ENCODE measurements at places on chromosomes 2 and 18.

DNA sequence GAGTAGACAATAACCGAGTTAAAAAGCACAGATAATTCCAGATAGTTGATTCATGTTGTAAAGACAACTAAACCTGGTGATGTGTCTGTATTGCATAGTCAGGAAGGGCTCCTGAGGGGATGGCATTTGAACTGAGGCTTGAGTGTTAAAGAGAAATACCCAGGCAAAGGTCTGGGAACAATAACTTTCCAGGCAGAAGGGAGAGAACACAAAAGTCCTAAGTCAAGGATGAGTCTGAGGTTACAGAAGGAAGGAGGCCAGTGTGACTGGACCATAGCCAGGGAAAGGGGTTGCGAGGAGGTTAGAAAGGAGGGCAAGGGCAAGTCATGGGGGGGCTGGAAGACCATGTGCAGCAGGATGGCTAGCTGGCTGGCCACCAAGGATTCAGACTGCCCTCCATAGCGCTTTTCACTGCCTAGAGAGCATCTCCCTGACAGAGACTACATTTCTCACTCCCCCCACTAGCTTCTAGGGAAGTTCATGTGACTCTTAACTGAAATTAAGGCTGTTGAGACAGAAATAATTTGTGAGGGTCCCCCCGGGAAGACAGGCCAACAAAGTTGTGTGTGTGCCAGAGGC is 135.5 kb upstream of the CREB1 start:
- no peak for DNase-seq

- DNase-seq, result no peak
Observed at GRCh38 chr2:30756971-30757370, 50.3 kb downstream of the CAPN13 start.

- DNase-seq, result no peak
Observed at GRCh38 chr2:112798979-112799975, 15.0 kb upstream of the IL1A start.

GRCh38 chr2:181104512-181105115 is 124.2 kb downstream of the UBE2E3 start:
- peak; percentile 59 for DNase-seq

- DNase-seq, result no peak
Observed at GRCh38 chr2:13353083-13353482, 636.3 kb downstream of the TRIB2 start.

DNA sequence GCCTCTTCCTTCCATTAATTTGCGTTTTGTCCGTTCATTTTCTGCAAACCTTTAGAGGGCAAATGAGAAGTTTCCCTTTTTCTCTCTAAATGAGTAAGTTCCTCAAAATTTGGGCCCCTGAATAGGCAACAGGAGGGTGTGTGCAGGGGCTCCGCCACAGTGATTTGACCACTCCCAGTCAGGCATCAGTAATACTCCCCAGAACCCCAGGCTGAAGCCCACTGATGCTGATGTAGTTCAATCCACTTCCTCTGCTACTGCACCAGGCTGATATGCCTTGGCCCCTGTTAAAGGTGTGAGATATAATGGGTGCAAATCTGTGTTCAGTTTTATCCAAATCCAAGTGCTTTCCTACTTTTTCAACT is 1150.0 kb downstream of the RPIA start:
- DNase-seq, result no peak

DNA sequence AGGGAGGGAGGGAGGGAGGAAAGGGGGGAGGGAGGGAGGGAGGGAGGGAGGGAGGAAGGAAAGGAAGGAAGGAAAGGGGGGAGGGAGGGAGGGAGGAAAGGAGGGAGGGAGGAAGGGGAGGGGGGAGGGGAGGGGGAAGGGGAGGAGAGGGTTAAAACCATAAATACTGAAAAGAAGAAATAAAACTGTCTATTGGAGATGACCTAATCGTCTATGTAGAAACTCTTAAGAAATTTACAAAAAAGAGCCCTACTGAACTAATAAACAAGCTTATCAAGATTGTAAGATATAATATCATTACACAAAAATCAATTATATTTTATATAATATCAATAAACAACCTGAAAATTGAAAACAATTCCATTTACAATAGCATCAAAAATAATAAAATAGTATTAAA is 32.3 kb upstream of the CTDP1 start:
- DNase-seq, result no peak

DNA sequence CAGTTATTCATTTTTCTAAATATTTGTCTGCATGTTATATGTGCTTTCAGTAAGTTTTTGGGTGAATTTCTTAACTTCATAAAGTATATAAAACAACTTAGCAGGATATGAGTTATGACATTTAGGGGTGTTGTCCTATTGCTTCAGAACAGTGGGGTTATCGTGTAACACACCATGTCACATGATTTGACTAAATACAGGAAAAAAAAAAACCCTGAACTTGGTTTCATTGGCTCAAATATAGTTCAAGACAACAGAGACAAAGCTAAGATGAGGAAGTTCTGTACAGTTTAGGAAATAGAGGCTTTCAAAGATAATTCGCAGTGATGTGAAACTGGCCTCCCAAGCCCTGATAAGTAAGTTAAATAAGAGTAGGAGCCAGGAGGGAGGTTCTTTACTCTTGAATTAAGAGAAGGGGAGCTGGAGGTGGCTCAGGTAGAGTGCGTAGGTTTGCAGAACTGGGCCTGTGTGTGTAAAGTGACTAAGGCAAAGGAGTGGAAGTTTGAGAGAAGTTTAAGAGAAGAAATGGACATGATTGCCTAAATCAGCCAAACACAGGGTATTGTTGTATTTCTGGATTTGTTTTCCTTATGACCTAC is 53.9 kb downstream of the LIMS1 start:
- no peak for DNase-seq

DNA sequence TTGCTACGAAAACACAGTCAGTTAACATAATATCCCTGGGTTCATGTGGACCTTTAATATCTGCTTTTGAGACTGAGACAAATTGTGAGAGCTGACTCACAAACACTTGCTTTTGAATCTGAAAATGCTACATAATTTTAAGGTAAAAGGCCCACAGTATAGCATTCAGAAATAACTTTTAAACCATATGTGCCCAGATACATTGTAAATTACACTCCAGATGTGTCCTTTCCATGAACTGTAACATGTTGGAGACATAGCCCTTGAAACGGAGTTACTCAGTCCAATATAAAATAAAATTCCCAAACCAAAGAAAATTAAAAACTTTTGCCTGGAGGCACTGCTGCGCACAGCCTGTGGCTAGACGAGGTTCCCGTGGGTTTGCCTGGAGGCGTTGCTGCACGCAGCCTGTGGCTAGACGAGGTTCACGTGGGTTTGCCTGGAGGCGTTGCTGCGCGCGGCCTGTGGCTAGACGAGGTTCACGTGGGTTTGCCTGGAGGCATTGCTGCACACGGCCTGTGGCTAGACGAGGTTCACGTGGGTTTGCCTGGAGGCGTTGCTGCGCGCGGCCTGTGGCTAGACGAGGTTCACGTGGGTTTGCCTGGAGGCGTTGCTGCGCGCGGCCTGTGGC is 131.9 kb upstream of the ALKAL2 start:
- DNase-seq, result no peak

DNA sequence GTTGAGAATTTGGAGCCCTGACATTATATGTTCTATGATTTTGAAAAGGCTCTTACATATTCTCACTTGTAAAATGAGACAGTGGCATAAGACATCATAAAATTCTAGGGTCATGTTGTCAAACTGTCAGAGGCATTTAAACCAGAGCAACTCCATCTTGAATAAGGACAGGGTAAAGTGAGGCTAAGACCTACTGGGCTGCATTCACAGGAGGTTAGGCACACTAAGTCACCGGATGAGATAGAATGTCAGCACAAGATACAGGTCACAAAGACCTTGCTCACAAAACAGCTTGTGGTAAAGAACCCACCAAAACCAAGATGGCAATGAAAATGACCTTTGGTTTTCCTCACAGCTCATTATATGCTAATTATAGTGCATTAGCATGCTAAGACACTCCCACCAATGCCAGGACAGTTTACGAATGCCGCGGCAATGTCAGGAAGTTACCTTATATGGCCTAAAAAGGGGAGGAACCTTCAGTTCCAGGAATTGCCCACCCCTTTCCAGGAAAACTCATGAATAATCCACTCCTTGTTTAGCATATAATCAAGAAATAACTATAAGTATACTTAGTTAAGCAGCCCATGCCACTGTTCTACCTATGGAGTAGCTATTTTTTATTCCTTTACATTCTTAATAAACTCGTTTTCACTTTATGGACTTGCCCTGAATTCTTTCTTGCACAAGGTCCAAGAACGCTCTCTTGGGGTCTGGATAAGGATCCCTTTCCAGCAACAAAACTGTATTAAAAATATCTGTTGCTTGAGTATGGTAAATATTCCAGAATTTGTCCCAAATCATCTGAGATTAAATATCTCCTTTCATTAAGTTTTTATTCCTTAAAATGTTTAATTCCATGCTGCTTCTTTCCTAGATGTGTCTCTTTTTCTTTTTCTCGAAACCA is 406.4 kb downstream of the METTL4 start:
- no peak for DNase-seq

- peak; percentile 44 for DNase-seq
Observed at GRCh38 chr2:69309351-69310110, 77.5 kb downstream of the GFPT1 start.

DNA sequence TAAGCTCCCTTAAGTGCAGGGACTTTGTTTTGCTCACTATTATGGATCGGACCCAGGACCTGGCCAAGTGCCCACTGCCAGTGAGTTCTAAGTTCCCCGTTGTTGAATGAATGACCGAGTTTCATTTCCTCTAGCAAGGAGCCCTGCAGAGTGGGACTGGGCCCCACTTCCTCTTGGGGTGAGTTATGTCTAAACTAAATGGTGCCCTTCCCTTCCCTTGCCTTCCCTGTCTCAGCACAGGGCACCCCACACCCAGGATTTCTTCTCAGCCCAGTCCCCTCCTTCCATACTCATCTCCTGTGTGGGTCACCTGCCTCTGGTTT is 195.3 kb upstream of the HS6ST1 start:
- no peak for DNase-seq

GRCh38 chr18:74163019-74163660 is 14.8 kb downstream of the TIMM21 start:
- DNase-seq, result no peak

DNA sequence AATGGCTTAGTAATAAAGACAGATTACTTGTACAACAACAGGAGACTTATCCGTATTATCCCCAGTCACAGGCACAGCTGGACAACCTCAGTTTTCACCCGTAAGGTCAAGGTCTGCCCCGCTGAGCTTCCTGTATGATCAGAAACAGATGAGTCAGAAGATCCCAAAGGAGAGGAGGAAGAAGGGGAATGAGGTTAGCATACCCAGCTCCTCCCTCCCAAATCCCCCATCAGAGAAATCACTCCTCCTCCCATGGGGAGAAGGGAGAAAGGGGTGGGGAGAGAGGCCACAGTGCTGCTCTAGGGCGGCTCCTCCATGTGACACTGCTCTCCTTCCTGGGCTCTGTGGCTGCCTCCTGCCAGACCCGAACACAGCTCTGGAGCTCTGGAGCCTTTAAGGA is 53.8 kb upstream of the SPTBN1 start:
- DNase-seq, result peak; percentile 14

- DNase-seq, result no peak
Observed at GRCh38 chr2:16055848-16056580, 115.7 kb downstream of the MYCN start.

- no peak for DNase-seq
Observed at GRCh38 chr18:77762642-77763041, 513.0 kb downstream of the GALR1 start.

All from COLO829 (cell line).